ENCODE measurements at places on chromosomes 13 and 19.
A peak's percentile ranks its signal among the peaks of the same experiment; 100 is the strongest.

DNA sequence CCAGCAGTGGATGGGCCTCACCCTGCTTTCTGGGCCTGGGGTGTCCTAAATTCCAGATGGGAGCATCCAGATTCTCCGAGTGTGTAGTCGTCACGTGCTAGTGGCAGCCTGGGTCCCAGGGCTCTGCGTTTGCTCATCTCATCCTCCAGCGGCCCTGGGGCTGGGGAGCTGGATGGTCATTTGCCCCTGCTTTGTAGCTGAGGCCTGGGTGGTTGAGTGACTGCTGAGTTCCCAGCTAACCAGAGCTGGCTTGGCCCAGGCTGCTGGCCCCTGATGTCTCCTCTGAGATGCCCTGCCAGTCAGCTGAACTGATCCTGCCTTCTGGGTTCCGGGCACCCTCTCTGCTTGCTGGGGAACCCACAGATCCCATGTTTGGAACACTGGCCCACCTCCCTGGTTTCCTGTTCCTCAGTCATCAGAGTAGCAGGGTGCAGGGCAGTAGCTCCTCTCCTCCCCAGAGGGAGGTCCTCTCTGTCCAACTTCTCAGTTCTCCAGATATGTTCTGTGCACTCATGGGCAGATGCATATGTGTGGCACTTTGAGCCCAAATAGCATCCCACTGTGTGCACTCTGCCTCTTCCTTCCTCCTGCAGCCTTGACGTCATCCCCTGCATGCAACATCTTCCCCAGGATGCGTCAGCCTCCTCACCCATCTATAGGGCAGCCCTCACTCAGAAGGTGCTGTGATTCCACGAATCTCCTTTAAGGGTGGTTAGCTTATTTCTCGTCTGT lies 22.4 kb upstream of the CRTC1 start:
- DNase-seq, result no peak

DNA sequence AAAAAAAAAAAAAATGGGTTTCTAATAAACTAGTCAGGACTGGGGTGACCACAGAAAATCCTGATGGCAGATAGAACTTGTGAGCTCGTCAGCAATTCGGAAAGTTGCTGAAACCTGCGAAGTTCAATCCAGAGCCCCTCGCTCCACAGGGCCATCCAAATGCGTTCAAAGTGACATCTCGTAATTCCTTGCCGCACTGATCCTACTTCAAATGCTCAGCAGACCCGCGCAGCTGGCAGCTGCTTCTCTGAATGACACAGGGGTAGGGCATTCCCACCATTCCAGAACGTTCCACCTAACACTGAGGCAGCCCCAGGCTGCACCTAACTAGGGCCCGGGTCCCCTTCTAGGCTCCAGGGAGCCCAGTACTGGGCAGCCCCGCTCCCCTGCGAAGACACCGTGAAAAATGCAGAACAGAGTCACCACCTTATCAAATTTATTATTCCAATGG lies 4.8 kb upstream of the DAPK3 start:
- no peak for DNase-seq

- DNase-seq, result no peak
These were observed 124.7 kb downstream of the RGCC start for GRCh38 chr13:41582027-41582463.

DNA sequence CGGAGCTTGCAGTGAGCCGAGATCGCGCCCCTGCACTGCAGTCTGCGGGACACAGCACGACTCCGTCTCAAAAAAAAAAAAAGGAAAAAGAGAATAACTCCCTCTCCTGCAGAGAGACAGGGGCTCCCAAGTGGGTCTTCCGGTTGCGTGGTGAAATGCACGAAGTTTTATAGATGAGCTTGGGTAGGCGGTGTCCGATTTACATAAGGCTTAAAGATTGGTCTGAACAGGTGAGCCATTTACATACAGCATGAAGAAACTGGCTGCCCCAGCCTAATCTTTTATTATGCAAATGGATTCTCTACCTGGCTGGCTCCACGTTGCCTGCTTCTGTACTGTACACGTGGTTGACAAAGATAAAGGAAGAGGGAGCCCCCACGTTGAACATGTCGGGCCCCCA lies 19.5 kb downstream of the ADGRE2 start:
- DNase-seq, result no peak

- DNase-seq, result no peak
These were observed 17.6 kb upstream of the COG3 start for GRCh38 chr13:45447050-45447661.

- no peak for DNase-seq
These were observed 58.9 kb upstream of the TM9SF2 start for GRCh38 chr13:99442273-99442895.

DNA sequence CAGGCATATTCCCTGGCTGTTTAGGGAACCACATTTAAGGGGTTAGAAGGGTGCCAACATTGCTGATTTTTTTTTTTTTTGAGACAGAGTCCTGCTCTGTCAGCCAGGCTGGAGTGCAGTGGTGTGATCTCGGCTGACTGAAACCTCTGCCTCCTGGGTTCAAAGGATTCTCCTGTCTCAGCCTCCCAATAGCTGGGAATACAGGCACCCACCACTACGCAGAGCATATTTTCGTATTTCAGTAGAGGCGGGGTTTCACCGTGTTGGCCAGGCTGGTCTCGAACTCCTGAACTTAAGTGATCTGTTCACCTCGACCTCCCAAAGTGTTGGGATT lies 7.8 kb upstream of the CRX start:
- no peak for DNase-seq

- no peak for DNase-seq
These were observed 1422.2 kb upstream of the PCDH20 start for GRCh38 chr13:62837895-62838294.

- DNase-seq, result peak; percentile 34
These were observed 18.8 kb downstream of the FAM124A start for GRCh38 chr13:51240958-51241357.

DNA sequence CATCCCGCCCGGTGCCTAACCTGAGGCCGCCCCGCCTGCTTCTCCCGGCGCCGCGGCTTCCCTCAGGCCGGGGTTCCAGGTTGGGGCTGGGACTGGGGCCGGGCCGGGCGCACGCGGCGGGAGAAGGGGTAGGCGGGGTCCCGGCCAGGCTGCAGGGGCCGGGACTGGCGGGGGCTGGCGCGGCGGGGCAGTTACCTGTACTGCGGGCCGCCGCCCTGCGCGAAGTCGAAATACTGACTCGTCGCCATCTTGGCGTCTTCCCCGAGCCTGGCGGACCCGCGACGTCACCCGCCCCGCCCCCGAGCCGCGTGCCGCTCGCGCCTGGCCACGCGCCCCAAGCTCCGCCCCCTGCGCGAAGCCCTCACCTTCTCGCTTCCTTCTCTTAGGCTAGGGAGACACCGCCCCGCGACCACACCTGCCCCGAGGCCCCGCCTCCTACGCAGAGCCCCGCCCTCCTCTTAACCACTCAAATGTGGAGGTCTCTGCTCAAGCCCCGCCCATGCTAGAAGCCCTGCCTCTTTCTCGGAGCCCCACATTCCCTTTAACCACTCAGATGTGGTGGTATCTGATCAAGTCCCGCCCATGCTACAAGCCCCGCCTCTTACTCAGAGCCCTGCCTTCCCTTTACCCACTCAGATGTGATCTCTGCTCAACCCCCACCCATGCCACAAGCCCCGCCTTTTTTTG lies at the start of gene ZFR2:
Gene ZFR2 (minus strand): TSS at position 269 of the 687 bp plus-strand sequence. CDS start 21 bp downstream, at position 248.
- DNase-seq, result no peak

DNA sequence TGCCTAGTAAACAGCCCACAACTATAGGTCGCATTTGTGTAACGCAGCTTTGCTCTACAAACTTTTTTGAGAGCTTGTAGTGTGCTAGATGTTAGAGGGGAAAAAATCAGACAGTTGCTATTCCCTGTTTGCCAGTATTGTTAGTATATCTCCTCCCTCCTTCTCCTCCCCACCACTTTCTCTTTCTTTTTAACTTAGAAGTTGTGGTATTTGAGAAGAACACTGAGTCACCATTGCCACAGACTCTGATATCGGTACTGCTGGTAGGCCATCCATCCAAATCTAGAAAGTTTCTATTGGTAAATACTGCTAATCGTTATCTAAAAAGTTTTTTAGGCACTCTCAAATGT lies 666 bp downstream of the POMP start:
- DNase-seq, result no peak

DNA sequence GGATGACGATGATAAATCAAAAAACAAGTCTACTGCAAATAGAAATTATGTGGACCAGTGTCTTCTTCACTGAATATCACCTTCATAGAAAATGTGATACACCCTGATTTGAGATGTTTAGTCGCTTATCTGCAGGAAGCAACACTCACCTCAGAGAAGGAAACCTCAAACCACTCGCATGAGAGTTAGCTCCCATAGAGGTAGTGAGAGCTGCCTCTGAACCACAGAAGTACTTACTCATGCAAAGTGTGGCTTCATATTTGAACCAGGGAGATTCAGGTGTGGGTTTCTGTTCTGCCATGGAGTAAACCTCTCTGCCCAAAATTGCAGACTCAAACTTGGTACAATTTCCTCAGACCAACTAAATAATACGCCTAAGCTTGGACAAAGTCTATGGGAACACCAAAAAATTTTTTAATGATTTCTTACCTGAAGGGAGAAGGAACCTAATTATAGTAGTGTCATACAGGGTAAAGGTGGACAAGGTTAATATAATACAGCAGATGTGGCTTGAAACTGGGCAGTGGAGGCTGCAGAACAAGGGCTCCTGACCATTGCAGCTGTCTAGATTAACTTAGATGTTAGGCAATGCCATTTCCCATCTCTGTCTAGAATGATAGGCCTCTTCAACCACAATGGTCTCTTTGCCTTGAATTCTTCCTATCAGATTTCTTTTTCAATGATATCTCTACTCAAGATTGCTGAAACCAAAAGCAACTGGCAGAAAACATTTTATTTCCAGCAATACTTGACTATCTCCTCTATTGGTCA lies 29.6 kb upstream of the RCBTB2 start:
- no peak for DNase-seq

DNA sequence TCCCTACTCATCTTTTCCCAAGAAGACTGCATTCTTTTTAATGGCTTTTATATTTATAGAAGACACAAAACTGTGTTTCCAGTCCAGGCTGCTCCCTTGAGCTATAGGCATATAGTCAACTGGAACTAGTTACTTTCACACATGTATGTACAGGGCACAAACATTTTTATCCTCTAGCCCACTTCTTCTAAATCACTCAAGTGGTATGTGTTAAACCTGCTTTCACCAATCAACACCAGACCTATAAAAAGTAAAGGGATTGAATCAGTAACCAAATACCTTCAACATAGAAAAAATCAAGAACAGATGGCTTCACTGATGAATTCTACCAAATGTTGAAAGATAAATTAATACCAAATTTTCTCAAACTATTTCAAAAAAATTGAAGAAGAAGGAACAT lies 584.2 kb upstream of the SLITRK1 start:
- no peak for DNase-seq

GRCh38 chr19:3397266-3398022 lies 31.1 kb downstream of the NFIC start:
- no peak for DNase-seq

- no peak for DNase-seq
These were observed 7.9 kb upstream of the C3 start for GRCh38 chr19:6728346-6728745.

GRCh38 chr19:49106648-49107135 lies 7.5 kb upstream of the LIN7B start:
- peak; percentile 78 for DNase-seq

- peak; percentile 47 for DNase-seq
These were observed 7.7 kb upstream of the GPR18 start for GRCh38 chr13:99265821-99266426.

DNA sequence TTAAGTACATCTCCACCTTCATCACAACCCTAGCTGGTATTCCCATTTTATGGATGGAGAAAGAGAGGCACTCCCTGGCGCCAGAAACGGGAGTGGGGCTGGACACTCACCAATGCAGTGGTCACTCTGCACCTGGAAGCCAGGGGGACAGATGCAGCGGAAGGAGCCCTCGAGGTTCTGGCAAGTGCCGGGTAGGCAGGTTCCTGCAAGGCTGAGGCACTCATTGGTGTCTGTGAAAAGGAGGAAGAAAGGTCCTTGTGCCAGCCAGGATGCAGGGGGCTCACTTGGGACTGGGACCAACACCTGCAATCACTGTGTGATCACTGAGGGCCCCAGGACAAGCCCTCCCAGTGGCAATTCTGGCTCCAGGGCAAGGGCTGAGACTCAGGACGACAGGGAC lies 41.8 kb downstream of the CCL25 start:
- DNase-seq, result no peak
